ENCODE measurements at places on chromosomes 16 and 17.

DNA sequence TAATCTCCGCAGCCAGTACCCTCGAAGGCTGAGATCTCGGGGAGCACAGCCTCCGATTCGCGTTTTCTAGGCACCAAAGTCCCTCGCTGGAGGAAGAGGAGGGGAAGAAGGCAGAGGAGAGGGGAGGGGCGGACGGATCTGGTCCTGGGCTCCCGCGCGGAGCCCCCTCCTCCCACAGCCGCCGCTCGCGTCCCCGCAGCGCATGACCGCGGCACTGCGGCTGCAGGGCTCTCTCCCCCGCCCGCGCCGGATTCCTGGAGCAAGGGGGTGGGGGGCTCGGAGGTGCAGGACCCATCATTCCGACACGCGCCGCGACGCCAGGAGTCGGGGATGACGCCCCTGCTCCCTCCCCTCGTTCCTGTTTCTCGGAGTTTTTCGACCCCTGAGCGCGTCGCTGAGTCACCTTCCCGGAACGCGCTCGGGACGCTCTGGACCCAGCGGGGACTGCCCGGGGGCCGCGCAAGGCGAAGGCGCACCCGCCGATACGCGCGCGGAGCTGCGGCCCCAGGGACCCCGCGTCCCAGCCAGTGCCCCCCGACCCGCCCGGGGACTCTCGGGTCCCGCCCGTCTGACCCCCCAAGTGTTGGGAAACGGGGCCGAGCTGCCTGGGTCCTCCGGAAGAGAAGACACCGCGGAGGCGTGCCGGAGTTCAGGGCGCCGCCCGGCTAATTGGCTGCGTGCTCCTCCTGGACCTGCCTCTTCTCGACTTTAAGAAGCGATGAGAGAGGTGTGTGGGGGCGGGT is 1.4 kb upstream of the SPHK1 start:
- no peak for DNase-seq

DNA sequence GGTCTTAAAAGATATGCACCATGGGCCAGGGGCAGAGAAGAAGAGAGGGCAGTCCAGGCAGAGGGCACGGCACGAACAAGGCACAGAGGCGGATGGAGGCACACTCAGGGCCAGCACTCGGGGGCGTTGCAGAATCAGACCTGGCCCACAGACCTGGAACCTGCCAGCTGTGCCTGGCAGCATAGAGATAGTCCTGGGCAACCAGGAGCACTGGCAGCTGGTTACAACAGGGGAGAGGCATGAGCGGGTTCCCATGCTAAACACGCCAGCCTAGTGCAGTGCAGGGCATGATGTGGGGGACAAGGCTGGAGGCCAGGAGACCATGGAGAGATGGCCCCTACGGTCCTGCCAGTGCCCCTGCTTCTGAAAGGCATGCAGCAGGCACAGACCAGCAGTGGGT is 56.9 kb upstream of the RBFOX3 start:
- DNase-seq: no peak

DNA sequence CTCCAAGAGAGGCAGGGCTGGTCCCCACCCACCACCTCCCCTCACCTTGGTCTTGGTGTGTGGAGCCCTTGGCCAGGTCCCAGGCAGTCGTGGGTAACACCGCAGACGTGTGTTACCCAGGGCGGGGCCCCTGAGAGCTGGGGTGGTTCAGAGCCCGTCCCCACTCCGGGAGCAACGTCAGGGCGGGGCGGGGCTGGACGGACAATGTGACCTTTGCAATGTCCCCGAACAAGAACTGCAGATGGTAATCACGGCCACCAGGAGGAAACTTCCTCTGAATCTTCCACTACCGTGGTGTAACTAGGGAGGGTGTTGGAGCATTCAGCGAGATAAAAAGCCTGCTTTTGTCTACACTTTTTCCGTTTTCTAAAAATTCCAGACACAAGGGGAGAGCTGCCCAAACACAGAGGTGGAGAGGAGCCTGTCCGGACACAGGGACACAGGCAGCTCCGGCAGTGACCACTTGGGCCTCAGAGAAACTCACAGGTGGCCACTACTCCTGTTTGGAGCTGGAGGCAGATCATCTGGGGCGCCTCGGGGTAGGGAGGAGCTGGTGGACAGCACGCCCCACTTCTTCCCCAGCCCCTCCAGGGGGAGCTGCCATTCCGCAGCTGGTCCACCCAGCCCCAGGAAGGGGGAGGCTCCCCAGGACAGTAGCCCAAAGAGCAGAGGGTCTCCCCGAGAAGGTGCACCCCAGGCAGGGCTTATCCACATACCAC is 14.2 kb upstream of the SLC38A10 start:
- peak; percentile 20 for DNase-seq

GRCh38 chr17:63881935-63882601 is at the start of gene GH2:
Gene GH2, minus strand, starts transcription at chr17:63881944. Its CDS starts 143 bp downstream, at chr17:63881801.
- DNase-seq: no peak

DNA sequence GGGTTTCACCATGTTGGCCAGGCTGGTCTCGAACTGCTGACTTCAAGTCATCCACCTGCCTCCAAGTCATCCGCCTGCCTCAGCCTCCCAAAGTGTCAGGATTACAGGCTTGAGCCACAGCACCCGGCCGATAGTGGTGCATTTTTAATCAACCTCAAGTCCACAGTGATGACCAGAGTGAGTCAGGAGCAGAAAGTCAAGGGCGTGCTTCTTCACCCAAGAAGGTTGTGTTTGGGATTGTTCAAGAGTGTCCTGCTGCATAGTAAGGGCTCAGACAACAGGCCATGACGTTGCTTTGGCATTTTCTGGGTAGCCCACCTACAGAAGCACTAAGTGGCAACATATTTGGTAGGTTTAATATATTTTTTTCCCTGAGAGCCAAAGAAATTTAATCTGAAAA is 108.3 kb upstream of the FAM20A start:
- DNase-seq: no peak

GRCh38 chr16:8243981-8244380 is 346.3 kb downstream of the TMEM114 start:
- DNase-seq: no peak

GRCh38 chr17:66567234-66568170 is 265.1 kb downstream of the PRKCA start:
- peak; percentile 38 for DNase-seq

DNA sequence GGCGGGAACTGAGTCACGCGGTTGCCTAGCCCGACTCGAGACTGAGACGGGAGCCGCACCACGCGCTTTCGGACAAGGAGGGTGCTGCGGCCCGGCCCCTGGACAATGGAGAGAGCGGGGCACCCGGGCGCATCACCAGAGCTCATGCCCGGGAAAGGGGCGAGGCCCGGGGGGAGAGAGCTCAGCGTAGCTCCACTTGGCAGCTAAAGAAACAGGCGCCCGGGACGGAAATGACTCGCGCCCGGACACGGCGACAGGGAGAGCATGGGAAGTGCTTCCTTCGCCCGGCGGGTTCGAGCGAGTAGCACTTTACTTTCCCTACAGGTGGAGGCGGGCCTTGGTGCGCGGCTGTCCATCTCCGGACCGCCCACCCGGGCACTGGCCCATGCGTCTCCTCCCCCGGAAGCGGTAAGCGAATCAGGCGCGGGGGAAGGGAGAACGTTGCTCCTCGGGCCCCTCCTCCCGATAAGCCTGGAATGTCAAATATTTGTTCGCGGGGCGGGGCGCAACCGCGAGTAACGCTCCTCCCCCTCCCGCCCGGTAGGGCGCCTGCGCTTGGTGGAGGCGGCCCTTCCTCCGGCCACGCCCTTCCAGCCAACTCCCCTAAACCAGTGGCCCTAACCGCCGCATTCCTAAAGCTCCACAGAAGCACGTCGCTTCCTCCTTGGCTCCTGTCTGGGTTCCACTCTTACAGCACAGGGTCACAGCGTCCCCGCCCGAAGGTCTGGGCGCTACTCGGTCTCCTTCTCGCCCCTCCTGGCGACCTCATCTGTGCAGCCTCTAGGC is 1.5 kb upstream of the ESRP2 start:
- DNase-seq: peak; percentile 94

GRCh38 chr17:14297161-14297851 is 3.6 kb upstream of the HS3ST3B1 start:
- no peak for DNase-seq

- DNase-seq: no peak
These were observed 10.5 kb downstream of the TBC1D16 start for GRCh38 chr17:80025140-80025539.

DNA sequence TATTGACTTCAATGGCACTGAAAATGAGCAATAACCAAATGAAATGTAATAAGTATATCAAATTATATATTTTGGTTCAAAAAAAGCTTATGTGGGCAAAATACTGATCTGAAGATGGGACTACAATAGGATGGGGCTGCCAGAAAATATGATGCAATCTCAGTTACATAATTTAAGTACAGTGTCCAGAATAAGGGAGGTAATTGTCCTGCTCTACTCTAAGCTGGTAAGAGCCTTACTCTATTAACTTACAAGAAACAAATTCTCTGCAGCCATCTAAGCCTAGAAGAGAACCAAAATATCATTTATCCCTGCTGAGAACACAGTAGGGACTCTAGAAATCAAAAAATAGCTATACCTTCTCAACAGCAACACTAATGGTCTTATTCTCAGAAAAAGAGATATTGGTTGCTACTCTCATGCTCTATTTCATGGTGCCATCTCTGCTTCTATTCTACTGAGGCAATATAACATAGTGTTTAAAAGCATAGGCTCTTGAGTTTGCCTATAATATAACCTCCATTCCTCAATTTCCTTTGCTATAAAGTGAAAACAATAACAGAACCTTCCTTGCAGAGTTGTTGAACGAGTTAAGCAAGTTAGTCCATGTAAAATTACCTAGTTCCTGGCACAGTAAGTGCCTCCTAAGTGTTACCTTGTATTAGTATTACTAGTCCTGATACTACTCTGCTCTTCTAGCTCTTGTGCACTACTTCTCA is 19.9 kb downstream of the NQO1 start:
- no peak for DNase-seq

- DNase-seq: no peak
These were observed 96.4 kb upstream of the SHISA6 start for GRCh38 chr17:11144358-11145233.

GRCh38 chr16:49277386-49277742 is 4.3 kb downstream of the CBLN1 start:
- no peak for DNase-seq

- no peak for DNase-seq
These were observed 51.0 kb upstream of the PIRT start for GRCh38 chr17:10888858-10889257.

DNA sequence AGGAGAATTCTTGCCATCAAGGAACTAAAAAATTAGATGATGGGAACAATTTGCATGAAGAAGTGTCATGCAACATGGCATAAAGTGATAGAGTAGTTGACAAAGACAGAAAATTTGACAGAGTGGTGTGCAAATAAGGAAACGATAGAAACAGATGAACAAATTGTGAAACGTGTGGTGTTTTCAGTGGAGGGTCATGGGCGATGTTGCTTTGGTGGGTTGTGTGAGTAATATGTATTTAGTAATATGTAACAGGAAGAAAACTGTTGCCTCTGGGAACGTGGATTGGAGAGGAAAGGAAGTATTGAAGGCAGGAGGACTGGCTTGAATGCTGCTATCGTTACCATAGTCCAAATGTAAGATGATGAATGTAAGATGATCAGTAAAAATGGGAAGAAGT is 3.6 kb downstream of the COX10 start:
- DNase-seq: no peak

DNA sequence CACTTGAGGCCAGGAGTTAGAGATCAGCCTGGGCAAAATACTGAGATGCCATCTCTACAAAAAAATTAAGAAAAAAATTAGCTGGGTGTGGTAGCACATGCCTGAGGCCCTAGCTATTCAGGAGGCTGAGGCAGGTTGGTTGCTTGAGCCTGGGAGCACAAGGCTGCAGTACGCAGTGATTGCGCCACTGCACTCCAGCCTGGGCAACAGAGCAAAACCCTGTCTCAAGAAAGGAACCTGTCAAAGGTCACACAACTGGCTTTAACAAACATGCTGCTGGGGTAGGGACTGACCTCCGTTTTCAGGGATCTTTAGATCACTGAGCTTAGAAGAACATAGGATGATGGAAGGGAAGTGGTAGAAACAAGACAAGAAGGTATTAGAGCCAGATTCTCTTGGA is 95.0 kb downstream of the IRX3 start:
- no peak for DNase-seq

GRCh38 chr17:81607431-81607830 is 29.5 kb downstream of the NPLOC4 start:
- DNase-seq: no peak

DNA sequence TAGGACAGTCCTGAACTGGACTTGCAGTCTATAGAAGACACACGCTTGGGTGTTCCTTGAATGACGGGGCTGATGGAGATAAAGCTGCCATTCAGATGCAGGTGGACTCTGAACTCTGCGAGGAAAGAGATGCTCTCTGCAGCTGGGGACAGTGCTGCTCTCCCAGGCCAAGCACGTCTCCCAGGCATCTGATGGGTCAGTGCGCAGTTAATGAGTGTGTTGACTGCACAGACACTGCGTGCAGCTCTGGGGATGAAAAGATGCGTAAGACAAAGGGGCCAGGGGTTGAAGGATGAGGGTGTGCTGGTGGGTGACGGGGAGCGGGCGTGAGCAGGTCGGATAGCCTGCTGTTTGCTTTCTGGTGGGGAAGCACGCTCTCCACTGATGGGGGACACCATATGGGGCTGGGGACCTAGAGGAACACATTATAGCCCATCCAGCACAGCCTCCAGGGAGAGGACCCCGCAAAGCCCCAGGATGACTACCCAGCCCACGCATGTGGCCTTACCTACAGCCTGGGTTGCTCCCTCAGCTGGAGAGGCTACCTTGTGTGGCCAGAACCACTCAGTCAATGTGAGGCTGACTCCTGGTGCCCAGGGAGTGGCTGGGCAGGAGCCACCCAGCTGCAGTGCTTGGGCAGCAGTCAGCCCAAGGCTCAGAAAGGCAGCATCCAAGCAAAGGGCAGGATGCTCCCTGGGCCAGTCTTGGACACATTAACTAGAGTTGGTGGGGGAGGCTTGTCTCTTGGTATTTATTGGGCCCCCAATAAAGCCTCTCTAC is 246.3 kb downstream of the RBFOX3 start:
- no peak for DNase-seq

DNA sequence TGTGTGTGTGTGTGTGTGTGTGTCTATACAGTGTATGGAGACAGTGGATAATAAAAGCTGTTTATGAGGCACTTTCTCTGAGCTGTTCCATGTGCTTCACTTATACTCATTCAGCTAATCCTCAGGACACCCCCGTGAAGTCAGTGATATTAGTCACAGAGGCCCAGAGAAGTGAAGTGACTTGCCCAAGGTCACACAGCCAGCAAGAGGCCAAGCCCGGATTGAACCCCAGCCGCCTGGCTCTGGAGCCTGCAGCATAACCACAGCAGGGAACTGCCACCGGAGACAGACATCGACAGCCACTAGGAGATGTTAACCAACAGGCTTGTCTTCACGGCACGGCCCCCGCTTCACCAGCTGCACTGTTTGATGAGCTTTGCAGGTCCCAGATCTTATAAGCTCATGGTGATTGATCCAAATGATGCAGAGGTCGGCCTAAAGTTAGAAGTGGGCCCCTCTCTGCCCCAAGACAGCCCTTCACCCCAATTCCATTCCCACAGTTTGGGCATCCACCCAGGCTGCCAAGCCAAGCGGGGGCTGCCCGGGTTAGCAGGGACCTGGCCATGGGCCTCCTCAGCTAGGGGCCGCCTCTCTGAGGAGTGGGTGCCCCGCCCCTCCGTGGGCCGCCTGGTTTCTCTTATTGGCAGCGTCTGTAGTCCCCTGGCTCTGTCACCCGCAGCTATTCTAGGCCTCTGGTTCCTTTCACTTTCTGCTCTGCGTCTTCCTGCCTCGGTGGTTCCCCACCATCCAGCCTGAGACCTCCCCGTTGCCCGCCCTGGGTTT is 30.9 kb downstream of the SOCS1 start:
- DNase-seq: no peak

- DNase-seq: no peak
These were observed 175.4 kb downstream of the WSCD1 start for GRCh38 chr17:6245301-6246177.

All from anterior cingulate cortex (tissue), 58 donors.